ENCODE measurements at places on chromosomes 3 and 15.

DNA sequence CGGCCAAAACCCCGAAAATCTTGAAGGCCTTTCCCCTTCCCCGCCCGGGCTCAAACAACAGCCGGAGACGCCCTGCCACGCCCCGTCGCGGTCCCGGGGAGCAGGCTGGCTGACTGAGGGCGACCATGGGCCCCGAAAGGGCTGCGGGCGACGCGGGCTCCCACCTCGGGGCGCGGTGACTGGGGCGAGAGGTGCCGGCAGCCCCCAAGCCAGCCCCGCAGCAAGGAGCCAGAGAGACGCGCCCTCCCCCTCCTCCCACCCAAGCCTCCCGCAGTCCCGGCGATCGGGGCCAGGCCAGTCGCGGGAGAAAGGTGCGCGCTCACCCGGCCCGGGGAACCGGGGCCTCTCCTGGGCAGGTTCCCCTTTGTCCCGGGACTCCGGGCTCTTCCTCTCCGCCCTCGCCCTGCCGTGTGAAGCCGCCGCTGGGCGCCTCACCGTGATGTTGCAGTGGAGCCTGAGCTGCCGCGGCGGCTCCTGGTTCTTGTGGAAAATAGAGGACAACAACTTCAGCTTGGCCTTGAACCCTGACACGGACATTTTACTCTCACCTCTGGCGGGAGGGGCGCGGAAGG is 30.6 kb upstream of the ZSCAN2 start:
- peak; percentile 3 for DNase-seq

DNA sequence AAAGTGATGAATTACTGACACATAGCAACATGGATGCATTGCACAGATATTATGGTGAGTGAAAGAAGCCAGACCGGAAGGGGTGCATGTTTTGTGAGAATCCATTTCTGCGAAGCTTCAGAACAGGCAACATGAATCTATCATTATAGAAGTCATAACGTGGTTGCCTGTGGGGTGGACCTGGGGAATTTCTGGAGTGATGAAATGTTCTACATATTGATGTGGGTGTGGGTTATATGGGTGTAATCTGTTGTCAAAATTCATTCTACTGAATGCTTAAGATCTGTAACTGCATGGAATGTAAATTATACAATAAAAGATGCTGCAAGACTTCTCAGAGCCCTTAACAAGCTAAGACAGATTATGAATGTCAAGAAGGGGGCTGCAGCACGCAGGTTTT is 25.2 kb upstream of the TSPAN3 start:
- DNase-seq, result no peak

GRCh38 chr3:112424394-112424793 is 74.9 kb downstream of the BTLA start:
- no peak for DNase-seq

- no peak for DNase-seq
These were observed 10.7 kb upstream of the SLC15A2 start for GRCh38 chr3:121883507-121883906.

DNA sequence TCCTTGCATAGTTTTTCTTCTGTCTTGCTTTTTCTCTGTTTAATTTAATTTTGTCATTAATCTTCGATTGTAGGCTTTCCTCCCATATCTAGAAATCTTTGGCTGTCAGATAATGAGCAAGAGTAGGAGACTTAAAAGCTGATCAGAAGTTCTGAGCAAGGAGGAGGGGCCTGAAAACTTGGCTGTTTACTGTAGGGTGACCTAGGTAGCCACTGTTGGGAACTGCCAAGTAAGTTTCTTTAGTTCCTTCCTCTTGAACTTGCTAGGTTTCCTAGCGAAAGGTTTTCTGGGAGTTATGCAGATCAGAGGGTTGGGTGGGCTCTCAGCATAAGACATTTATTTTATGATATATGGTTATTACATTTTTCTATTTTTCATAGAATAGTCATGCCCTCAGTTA is 14.5 kb downstream of the ALPK3 start:
- no peak for DNase-seq

GRCh38 chr3:7876741-7877297 is 624.8 kb upstream of the LMCD1 start:
- DNase-seq, result no peak

DNA sequence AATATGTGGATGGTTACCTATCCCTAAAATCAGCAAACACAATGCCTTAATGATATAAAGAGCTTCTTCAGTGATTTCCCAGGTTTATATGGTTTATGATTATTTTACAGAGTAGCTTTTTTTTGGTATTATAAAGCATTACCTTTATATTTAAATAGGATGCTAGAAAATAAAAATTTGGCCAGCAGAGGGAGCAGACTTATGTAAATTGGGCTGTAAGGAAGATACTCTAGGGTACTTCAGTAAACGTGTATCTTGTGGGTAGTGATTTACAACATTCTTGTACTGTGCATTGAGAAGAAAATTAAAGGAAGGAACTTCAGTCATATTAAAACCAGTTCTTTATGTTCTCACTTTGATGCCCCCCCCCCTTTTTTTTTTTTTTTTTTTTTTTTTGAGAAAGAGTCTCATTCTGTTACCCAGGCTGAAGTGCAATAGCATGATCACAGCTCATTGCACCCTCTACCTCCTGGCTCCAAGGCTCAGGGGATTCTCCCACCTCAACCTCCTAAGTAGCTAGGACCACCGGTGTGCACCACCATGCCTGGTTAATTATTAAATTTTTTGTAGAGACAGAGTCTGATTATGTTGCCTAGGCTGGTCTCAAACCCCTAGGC is 167.9 kb downstream of the BBX start:
- no peak for DNase-seq
